AG04449 (cell line): ENCODE measurements at places on chromosomes 6 and 20.
A peak's percentile ranks its signal among the peaks of the same experiment; 100 is the strongest.

DNA sequence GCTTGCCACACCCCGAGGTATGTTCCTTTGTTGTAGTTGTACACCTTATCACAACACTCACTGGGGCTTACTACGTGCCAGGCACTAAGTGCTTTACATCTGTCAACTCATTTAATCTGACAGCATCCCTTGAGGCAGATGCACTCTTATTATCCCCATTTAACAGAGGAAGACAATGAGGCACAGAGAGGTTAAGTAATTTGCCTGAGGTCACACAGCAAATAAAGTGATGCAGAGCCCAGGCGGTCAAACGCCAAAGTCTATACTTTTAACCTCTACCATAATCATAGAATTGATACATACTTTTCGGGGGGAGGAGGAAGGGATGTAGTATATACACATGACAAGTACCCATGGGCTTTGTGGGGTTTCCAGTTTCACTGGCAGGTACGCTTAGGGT lies 37.7 kb downstream of the MDFI start:
- DNase-seq, result no peak

GRCh38 chr20:2911200-2911599 lies 37.9 kb downstream of the PTPRA start:
- no peak for DNase-seq

DNA sequence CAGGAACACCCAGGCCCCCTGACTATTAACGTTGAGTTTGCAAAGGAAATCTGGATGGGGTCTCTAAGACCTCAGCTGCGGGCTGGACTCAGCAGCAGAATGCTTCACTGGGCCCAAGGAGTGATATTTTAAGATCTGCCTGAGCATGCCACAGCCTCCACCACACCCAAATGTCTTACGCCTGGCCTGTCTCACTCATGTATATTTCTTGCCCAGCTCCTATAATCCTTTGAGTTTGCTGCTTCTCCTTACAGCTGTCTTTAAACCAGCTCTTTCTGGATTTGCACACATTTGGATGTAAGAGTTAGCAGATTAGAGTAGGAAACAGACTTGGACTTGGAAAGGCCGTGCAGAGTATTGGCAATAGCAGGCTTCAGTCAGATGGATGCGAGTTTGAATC lies 16.4 kb downstream of the CASS4 start:
- no peak for DNase-seq

GRCh38 chr20:33110147-33110825 lies 30.8 kb downstream of the BPIFB4 start:
- DNase-seq, result no peak

DNA sequence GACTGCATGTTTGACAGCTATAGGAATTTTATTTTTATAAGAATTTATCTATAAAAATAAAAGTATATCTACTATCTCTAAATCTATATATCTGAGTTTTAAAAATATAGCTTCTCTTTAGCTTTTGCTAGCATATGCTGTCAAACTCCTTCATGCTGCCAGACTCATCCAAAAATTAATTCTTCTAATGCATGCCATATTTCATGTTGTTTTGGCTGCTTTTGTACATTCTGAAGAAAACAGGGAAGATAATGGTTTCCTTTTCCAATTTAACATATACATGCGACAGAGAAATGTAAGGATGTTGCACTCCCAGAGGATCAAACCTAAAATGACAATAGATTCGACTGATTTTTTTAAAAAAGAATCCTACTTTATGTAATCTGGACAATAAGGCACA lies 577.2 kb upstream of the FLRT3 start:
- no peak for DNase-seq

GRCh38 chr6:16413399-16413798 lies 175.0 kb downstream of the GMPR start:
- no peak for DNase-seq

GRCh38 chr20:56764671-56765070 lies 135.6 kb downstream of the TFAP2C start:
- no peak for DNase-seq

DNA sequence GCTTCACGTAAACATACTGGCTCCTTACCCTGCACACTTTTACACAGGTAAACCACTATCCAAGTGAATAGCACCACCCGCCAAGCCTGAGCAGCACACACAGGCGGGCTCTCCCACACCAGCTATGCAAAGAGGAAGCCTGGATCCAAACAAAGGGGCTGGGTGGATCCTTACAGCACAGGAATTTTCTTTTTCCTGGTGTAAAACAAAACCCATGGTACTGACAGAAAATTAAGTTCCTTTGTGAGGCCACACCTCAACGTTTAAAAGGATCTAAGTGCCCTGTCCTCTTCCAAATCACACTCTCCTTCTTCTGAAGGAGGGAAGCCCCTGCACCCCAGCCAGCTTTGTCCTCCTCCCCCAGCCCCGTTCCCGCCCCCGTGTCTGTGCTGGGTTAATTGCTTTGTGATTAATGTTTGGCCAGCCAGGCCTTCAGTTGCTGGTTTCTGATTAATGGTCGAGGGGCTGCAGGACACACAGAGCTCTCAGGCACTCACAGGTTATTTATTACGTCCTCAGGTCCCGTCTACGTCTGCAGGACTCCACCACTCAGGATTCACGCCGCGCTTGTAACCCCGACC lies 6.1 kb downstream of the DACT2 start:
- no peak for DNase-seq

- no peak for DNase-seq
Observed at GRCh38 chr6:12065321-12066140, 53.4 kb downstream of the HIVEP1 start.

DNA sequence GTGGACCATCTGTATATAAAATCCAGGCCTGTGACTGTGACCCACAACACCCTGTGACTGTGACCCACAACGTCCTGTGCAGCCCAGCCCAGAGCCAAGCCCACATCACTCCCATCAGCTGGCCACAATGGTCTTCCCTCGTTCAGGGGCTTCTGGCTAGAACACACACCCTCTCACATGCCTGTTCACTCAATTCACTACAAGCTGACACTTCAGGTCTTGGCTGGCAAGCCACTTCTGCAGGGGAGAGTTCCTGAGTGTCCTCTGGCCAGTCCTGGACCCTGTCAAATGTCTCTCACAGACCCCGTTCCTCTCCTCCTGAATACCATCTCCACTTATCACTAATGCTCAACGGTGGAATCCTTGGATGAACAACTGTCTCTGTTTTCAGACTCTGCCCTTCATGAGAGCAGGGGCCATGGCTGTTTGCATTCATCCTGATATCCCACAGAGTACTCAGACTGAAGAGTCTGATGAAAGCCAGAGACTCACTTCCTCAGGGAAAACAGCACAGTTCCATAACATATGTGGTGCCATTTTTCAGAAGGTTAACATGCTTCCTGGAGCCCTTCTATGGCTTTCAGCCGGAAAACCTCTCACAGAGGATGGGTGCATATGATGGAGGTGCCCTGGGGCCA lies 56.0 kb downstream of the MYH7B start:
- DNase-seq, result no peak

GRCh38 chr6:10331334-10331968 lies 83.4 kb downstream of the TFAP2A start:
- no peak for DNase-seq

GRCh38 chr6:143264379-143264778 lies 186.1 kb downstream of the ADAT2 start:
- no peak for DNase-seq

GRCh38 chr6:16947375-16948015 lies 154.4 kb upstream of the STMND1 start:
- DNase-seq, result peak; percentile 99

DNA sequence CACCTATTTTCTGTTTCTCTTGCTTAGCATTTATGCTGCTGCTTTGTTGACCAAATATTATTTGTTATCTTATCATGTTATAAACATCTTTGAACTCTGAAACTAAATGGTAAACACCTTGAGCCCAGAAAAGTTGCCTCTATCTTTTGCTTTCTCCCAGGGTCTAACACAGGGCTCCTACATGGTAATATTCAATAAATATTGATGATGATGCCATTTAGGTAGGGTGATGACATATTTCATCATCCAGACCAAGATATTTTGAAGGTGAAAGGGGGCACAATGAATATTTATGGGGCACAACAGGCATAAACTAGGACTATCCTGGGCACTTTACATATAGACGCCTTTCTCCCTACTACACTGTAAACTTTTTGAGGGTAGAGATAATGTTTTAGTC lies 11.6 kb upstream of the ENPP4 start:
- DNase-seq, result no peak

DNA sequence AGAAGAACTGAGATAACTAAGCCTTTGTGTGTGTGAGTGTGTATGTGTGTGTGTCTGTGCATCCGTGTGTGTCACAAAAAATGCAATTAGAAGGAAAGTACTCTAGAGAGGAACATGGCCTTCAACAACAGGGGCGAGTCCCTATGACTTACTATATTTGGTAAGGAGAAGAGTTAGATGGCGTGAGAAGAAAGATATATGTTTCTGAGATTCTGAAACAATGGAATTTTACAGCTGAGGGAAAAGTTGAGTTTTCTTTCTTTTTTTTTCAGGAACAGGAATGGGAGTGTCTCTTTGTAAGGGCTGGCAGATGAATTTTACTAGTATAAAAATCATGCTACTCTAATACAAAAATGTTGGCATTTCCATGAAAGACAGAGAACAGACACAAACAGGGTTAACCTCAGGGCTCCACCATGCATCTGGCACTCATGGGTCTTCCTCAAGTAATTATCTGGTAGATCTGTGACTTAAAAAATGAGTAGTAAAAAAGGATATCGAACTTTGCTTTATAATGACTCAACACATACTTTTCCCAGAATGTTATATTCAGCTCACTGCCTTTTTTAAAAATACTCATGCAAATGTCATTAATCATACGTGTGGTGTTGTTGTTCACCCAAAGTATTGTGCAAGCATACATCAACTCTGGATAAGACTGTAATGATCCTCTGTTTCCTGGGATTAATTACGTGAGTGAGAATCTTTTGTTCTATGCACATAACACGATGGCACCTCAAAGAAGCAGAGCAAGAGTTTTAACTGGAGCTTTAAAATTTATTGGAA lies 12.8 kb upstream of the SASH1 start:
- DNase-seq, result peak; percentile 83

GRCh38 chr6:82015043-82015442 lies 232.5 kb downstream of the IBTK start:
- no peak for DNase-seq

GRCh38 chr20:60258255-60258863 lies 300.1 kb downstream of the CDH26 start:
- no peak for DNase-seq

DNA sequence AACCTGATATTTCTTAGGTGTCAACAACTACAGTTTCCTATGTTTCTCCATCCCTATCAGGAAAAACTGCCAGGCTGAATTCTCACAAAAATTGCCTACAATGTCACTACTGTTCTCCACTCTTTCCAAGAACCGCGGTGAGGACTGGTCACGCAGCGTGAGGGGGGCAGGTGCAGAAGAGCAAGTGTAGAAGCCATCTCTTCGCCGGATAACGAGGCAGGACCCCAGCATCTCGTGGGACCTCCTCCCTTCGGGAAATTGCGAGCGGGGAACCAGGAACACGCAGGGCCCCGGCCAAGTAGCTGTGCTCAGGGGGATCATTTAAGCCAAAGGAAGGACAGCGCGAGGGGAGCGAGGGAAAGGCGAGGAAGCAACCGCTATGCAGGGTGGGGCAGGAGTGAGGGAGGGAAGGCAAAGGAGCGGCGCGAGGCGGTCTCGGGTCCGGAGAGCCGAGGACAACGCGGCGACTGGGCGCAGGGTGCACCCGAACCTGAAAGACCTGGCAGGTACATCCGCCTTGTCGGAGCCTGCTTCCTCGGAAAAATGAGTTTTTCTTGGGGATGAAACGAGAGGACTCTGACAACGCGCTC lies 559 bp downstream of the APMAP start:
- no peak for DNase-seq

GRCh38 chr6:157314705-157315321 lies 8.5 kb downstream of the TMEM242 start:
- DNase-seq, result no peak

DNA sequence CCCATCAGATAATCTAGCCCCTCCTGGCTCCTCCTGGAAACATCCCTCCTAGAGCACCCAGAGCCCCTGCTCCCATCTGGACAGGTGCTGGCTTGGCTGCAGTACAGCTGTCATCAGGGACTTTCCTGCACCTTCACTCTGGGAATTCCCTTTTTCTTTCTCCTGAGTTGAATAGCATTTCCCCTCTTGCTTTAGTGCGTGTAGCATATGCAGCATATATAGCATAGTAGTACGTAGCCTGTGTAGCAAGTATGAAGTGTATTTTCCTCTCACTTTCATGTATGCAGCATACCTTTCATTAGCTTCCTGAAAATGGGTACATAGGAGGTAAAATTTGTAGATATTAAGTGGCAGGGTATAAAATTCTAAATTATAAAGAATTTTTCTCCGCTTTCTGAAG lies 352.9 kb downstream of the ESR1 start:
- no peak for DNase-seq

GRCh38 chr6:113170454-113170853 lies 686.7 kb upstream of the MARCKS start:
- no peak for DNase-seq

GRCh38 chr6:1365686-1366085 lies 23.7 kb upstream of the FOXF2 start:
- no peak for DNase-seq

GRCh38 chr20:59437601-59438031 lies 137.2 kb downstream of the EDN3 start:
- no peak for DNase-seq

DNA sequence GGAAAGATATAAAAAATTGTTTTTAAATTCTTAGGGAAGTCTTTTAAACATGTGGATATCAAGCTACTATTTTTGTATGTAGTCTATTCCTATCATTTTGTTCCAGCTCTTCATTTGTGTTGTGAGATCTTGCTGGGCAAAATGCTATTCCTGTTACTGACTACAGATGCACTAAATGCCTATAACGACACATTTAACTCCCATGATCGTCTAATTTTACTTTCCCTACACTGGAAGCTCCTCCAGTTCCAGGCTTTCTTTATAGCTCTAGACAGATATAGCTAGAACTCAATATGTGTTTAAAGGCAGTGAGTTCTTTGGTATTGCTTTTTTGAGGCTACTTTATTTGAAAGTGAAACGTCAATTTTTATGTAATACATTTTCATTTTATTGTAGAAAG lies 971.5 kb upstream of the CITED2 start:
- no peak for DNase-seq

DNA sequence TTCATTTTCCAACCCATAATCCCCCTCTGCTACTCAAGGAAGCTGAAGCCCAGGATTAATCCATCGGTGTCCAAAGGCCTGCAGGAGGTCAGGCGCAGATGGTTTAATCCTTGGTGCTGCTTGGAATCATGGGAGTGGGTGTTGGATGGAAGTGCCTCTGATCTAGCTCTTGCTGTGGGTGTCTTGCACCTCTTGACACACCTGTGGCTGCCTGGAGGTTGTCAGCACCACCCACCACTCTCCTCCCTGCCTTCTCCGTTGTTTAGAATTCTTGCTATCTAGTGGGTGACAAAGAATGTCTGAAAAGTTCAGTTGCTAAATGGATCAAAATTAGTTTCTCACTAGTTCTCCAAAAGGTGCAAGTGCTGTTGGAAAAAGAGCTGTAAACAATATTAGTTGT lies 1074.4 kb upstream of the FLRT3 start:
- DNase-seq, result no peak
